ACHN (cell line): ENCODE measurements at places on chromosomes 11 and 22.

DNA sequence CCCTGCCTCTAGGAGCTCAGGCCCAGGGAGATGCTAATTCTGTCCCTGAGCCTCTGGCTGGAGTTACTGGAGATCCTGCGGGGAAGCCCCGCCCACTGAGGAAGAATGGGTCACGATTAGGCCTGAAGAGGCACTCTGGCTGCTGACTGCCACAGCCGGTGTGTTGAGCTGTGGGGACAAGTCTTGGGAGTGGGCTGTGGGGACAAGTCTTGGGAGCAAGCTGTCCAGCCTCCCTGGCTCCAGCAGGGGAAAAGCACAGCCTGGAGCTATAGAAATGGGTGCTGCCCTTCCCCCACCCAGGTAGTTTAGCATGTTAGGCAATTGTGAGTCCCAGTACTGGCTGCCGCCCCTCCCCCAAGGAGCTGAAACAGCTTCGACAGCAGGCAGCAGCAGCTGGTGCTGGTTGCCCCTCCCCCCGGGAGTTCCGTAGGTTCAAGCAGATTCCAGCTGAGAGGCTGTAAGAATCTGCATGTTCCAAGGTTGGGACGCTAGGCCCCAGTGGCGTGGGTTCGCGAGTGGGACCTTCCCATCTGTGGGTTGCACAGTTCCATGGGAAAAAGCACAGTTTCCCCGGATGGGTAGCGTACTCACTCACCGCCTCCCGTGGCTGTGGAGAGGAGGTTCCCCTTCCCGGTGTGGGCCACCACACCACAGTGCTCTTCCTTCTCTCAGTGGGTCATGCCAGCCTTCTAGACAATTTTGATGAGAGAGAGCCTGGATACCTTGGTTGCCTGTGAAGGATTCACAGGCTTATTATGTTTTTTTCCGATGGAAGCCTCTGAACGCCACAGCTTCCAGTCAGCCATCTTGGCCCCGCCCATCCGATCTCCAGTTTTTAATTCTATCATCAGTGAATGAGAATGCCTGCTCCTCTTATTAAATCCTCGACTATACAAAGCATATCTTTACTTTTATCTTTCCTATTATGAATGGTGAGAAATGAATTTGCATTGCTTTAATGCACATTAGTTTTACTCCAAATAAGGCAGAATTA lies 61.5 kb downstream of the MSANTD4 start:
- DNase-seq, result no peak

DNA sequence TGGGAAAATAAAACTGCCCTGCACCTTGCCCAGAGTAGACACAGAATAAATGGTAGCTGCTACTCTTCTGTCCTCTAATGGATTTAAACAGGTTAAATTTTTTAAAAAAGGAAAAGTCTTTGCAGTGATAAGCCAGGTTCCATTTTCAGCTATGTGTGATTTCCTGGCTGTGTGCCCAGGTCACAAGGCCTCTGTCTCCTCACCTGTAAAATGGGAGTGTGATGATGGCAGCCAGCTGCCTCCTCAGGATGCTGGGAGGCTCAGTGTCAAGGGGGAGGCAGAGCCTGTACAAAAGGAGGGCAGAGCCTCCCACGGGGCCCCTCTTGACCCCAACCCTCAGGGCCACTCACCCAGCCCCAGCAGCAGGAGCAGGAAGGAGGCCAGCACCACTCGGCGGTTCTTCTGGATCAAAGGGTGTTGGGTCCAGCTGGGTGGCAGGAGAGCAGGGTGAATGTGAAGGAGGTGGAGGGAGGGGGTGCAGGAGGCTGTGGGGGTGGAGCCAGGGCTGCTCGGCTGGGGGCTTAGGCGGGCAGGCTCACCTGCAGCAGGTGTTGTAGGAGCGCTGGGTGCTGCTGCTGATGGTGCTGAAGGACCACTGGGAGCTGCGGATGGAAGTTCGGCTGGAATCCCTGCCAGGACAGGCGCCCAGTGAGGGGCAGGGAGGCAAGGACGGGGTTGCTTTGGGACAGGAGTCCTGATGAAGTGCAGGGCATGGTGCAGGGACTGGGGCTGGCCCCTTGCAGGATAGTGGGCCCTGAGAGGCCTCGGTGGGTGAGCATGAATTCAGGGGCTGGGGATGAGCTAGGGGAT lies 1.9 kb downstream of the TMEM134 start:
- no peak for DNase-seq

DNA sequence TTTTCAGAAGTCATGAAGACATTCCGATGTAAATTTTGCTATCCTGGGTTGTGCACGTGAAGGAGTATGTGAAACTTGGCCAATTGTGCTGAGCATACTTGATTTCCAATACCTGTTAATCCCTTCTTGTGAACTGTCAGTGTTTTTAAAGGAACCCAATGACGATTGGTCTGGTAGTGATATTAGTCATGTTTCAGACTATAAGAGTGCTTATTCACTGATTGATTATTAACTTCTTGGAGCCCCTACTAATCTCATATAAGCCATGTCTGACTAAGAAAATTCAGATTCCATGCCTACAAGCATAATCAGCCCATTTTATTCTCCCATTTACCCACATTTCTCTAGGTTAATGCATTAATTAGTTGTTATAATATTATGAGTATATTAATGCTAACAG lies 330.8 kb upstream of the MTNR1B start:
- DNase-seq, result peak; percentile 2

GRCh38 chr22:33404723-33405122 lies 346.5 kb upstream of the SYN3 start:
- no peak for DNase-seq

DNA sequence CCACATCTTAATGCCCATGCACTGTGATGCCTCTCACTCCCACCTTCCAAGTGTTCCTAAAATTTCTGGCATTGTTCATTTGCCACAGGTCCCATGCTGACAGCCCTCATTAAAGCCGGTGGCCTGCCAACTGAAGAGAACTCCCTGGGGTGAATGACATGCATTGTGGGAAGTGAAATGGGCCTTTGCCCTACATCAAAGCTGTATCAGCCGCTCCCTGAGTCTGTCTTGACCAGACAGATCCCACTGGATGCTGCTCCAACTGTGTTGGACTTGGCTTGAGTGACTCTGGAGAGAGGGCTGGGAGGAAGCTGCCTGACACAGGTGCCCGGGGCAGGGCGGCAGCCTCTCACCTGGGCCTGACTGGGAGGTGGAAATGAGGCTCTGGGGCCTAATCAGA lies 8.8 kb upstream of the SEC14L4 start:
- no peak for DNase-seq

DNA sequence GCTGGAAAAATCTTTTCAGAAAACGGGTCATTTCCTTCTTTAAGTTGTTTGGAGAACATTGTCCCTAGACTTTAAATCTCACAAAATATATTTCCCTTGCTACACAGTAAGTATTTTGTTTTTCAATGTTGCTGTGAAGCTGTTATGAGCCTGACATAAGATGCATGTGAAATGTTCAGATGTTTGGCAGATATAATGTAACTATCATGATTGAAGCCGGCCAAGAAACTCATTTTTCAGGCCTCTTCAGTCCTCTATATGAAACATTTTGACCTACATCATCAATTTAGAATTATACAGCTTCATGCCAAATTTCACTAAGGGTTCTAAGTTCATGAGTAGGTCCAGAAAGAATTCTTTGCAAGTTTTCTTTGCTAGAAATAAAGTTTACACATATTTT lies 133.8 kb downstream of the JRKL start:
- DNase-seq, result no peak

DNA sequence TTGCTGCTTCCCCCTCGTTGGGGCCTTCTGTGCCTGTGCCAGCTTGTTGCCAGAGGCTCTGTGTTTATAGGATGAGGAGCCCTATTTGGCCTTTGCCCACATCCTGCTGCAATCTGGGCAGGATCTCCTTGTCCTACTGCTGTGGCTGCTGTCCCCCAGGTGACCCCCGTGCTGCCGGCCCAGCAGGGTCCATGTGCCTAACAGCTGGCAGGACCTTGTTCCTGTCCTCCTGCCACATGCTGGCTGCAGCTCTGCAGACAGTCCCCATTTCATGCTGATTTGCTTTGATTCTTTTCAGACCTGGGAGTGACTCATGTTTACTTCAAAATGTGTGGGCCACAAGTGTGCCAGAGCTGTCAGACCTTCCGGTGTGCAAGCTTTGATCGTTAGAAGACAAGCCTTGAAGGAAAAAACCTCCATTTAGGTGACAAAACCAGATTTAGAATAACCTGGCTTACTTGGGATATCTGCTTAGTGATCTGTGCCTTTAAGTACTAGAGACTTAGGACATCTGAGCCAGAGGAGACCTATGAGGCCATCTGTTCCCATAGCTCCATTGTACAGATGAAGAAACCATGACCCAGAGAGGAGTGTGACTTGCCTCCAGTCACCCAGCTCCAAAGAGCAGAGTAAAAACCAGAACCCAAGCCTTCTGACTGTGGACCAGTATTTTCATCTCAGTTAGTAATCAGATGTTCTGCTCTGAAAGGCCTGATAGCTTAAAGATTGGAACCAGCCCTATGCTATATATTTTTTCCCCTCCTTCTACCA lies 11.1 kb downstream of the NAV2 start:
- DNase-seq, result no peak

- DNase-seq, result no peak
Observed at GRCh38 chr22:43876866-43877509, 14.7 kb upstream of the SULT4A1 start.

DNA sequence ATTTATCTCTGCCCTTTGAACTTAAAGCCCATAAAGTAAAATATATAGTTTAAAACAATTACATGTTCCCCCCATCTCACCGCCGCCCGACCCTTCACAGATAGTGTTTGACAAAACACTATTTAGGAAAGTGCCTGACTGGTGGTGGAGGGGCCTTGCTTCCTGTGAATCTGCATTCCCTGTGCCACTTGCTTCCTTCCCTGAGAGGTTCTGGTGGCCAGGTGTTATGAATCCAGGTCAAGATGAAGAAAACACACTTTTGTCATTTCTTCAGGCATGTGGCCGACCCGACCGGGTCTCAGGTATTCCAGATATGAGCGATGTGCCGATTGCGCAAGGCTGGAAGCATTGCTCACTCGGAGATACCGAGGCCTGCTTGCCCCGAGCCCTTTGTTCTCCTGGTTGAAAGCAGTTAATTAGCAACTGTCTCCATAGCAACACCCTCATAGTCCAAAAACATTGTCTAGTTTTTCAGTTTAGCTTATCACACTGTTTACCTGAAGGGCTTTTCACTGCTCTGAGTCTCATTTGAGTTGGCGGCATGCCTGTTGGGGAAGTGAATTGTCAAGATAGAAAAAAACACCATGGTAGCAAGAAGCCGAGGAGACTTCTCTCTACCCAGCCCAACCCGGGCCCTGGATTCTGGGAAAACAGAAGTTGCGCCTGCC lies 128.3 kb downstream of the TEAD1 start:
- DNase-seq, result peak; percentile 84

DNA sequence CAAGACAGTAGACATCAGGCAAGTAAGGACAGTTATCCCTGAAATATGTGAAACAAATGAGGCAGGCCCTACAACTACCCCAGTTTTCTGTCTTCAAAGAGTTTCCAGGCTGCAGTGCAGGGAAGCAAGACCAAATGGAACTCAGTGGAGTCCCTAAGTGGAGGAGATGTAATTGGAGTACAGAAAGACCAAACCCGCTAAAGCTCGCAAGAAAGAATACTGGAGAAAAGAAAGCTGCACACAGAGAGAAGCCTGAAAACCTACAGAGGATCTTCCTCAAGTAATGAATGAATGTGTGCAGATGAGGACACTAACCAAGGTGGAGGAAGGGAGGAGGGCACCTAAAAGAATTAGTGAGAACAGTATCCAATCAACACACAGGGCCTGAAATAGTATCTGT lies 1.3 kb upstream of the OR56A3 start:
- no peak for DNase-seq

DNA sequence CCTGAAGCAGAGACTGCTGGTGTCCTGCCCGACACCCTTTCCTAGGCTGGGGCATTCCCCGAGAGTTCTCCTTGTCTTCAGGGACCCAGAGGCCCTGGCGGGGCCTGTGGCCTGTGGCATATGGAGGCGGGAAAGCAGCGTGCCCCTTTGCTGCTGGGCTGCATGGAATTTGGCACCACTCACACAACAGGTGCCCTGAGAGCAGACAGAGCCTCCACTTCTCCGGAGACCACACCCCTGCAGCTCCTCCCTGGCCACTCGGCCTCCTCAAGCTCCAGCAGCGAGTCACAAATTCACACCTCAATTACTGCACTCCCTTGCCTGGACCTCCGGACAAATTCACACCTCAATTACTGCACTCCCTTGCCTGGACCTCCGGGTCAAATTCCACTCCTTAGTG lies 1375.2 kb downstream of the TBC1D22A start:
- DNase-seq, result no peak

GRCh38 chr11:123956752-123957151 lies 13.1 kb upstream of the OR6T1 start:
- DNase-seq, result no peak

- no peak for DNase-seq
Observed at GRCh38 chr11:108963118-108963517, 298.2 kb downstream of the DDX10 start.

- DNase-seq, result no peak
Observed at GRCh38 chr11:37109286-37109585, 511.2 kb upstream of the RAG2 start.

- no peak for DNase-seq
Observed at GRCh38 chr11:128581561-128582272, 5.6 kb downstream of the ETS1 start.

DNA sequence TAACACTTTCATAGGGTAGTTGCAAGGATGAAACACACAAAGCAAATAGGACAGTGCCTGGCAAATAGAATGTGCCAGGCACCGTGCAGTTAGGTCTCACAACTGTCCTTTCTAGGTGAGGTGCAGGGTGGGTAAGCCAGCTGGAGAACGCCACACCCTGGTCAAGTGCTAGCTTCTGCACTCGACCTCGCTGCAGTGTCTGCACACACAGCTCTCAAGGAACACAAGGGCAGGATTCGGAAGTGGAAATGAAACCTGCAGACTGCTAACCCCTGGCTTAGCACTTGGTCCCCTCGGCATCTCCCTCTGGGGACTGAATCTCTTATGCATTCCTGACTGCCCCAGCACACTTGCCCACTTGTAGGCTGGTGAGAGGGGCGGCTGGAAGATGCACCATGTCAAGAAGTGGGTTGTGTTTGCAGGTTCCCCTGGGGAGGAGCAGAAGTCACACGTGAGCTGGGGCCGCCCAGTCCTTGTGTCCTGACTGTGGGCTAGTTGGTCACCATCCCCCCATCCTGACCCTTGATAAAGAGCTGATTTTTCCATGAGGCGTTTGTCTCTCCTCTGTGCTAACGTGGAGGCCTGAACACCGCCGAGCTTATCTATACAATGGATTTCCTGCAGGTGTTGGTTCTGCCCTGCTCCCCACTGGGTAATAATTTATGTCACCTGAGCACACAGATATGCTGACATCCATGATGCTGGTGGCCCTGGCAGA lies 89.0 kb downstream of the MICAL2 start:
- DNase-seq, result no peak
